Activated CD4-positive, CD25-positive, alpha-beta regulatory T cell treated with anti-CD3 and anti-CD28 coated beads, Interleukin-2, amount 50 U/mL, for 16 hours (primary cell): ENCODE measurements at places on chromosomes 12 and 14.
A peak's percentile ranks its signal among the peaks of the same experiment; 100 is the strongest.

- DNase-seq = no peak
Measured at GRCh38 chr14:104633276-104634137, 28.9 kb upstream of the TMEM179 start.

DNA sequence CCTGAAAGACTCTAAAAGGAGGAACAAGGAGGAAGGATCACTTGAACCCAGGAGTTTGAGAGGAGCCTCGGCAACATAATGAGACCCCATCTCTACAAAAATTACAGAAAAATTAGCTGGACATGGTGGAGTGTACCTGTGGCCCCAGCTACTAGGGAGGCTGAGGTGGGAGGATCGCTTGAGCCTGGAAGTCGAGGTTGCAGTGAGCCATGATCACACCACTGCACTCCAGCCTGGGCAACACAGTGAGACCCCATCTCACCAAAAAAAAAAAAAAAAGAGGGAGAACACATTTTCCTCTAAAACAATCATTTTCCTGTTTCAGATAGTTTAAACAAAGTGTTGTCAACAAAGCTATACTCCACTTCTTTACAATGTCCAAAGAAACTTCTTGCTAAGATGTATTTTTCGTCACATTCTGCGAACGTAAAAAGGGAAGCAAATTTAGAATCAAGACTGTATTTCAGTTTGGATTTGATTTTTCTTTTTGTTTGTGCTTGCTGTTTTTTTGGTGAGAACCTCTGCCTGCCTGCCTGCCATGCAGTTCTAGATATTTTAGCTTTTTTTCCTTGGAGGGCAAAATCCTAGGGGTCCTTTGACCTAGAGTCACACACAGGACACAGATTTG is 5.1 kb downstream of the HCAR1 start:
- no peak for DNase-seq

DNA sequence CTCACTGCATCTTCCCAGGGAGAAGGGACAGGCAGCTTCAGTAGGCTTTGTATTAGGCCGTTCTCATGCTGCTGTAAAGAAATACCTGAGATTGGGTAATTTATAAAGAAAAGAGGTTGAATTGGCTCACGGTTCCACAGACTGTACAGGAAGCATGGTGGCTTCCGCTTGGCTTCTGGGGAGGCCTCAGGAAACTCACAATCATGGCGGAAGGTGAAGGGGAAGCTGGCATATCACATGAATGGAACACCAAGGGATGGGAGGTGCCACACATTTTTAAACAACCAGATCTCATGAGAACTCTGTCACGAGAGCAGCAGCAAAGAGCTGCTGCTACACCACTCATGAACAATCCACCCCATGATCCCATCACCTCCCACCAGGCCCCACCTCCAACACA is 182.2 kb upstream of the SFSWAP start:
- no peak for DNase-seq

DNA sequence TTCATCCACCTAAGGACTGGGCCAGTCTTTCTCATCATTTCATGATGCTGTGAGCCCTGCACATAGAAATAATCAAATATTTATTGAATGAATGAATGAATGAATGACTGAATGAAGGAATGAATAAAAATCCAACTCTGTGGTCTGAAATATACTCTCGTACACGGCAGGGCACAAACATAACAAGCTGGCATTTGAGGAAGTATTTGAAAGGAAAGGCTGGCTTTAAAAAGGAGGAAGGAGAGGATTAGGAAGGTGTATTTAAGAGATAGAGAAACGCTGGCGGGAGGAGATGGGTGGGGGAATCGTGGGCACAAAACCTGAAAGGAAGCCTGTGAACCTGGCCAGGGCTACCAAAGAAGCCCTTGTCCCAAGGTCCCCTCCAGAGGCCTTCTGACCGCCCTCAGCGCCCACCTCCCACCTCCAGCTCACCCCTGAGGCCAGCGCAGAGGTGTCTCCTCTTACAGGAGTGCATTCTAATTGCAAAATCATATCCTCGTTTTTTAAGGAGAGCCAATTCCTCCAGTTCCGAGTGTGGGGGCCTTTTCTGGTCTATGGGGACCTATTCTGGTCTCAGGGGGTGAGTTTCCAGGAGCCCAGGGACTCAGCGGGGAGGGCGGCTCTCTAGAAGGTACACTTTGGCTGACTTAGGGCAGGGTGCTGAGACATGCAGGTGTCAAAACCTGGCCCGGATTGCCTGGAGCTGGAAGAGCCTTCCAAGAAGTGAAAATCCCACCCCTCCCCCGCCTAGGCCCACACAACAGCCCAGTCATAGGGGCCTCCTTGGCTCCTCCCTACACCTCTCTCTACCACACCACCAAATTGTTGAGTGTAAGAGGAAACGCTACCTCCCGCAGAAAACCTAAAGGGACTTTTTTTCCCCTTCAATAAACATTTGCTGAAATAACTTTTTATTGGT is 8.7 kb upstream of the JDP2 start:
- DNase-seq = no peak

GRCh38 chr12:47767216-47767724 is 5.8 kb upstream of the SLC48A1 start:
- DNase-seq = peak; percentile 32

DNA sequence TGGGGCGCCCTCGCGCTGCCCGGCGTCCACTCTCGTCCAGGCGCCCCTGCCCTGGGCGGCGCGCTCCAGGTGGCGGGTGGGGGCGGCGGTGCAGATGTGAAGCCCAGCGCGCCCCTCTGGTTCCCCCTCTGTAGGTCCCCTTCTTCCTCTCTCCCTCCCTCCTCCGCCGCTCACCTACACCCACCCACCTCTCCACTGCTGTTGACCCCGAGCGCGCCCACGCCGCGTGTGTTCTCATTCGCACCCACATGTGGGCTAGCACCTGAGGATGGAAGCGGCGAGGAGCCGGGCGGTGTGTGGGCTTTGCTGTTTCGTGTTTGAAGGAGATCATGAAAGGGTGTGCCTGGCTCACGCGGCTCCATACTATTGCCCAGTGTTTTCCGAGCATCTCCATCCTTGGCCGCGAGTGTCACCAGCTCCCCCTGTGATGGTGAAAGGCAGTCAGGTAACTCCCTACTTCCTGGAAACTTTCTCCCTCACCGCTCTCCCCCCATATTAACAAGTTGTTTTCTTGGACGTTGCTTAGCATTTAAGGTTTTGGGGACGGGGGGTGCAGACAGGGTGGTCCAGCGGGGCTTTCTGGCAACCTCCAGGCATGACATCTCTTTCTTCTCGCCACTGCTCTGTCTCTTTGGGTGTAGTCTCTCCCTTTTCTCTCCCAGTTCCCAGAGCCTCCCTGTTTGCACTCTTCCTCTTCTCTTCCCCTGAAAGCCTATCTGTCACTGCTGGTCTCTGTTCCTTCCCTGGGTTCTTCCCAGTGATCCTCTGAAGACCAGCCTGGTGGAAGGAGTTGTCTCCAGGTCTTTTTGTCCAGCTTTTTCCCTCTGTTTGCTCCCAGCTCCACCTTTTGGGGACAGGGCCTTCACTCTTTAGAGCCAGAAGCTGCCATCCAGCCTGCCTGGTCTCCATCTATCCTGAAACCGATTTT is 1.6 kb downstream of the CACNA1C start:
- DNase-seq = no peak

DNA sequence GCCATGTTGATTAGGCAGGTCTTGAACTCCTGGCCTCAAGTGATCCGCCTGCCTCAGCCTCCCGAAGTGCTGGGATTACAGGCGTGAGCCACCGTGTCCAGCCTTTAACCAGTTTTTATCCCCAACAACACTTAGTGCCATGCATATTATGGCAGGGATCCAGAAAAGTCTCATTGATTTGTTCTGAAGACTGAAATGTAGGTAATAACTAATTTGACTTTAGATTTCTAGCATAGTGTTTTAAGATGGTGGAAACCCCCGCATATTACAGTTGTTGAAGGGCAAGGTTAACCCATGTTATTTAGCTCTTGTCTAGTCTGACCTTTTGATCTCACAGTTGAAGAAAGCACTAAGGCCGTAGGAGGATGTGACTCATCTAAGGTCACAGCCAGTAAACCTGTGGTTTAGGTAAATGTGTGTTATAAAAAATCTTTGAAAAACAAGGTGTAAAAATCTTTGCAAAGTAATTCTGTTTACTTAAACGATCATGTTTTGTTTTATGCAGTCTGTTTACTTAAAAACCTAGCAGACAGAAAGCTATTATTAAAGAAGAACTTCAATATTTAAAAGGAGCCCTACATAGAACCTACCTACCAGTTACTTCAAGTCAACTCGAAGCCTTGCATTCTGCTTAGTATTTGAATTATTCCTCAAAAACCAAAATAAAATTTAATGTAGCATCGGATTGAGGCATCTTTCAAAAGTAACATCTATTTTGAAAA is 24.8 kb downstream of the BICDL1 start:
- DNase-seq = peak; percentile 41

DNA sequence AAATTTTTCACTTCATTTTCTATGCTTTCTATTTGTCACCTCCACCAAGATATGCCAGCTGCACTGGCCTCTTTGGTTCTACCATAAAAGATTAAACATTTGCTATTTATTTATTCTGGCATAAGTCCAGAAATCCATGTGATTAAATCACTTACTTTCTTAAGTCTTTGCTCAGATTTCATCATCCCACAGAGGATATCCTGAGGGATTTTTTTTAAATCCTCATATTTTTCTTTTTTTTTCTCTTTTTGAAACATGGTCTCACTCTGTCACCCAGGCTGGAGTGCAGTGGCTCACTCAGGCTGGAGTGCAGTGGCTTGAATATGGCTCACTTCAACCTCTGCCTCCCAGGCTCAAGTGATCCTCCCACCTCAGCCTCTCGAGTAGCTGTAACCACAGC is 645.4 kb upstream of the ATXN7L3B start:
- no peak for DNase-seq

DNA sequence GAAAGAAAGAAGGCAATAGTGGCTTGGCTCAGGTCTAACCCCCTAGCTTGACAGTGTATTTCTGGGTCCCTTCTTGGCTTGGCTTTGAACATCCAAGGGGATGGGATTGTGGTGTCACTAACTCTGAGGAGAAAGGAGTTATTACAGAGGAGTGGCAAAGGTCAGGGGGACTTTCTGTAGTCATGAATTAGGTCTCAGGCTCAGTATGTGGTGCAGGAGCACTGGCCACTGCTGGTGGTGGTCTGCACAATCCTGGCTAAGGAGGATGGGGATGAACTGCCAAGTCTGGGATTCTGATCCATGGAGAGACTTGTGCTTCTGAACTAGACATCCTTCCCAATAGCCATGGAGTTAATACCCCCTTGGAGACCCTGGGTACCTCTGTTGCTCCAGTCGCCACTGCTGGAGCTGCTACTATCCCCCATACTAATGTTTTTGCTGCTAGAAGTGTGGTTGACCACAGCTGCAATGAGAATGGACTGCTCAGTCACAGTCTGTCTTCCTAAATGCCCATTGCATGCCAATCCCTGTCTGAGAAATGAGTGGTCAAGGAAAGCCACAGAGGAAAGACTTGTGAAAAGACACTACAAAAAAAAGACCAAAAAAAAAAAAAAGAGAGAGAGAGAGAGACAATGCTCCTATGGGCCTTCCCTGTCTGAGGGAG is 32.5 kb downstream of the KRT76 start:
- no peak for DNase-seq

- DNase-seq = no peak
Measured at GRCh38 chr12:105433804-105434203, 103.3 kb downstream of the C12orf75 start.

DNA sequence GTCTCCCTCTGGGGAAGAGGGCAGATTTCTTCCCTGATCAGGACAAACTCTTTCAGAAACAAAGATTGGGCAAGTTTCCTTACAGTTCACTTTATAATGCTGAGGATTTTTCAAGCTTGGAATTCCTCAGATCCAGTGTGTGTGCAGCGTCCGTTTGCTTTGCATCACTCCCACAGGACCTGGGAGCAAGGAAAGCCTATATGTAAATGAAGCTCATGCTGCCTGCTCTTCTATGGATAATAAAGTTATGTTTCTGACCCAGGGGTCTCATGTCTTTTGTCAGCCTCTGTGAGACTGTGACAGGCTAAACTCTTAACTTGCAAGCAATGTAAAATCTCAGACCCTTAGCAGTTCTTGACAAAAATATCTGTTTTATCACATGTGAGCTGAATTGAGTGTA is 41.6 kb downstream of the TRHDE start:
- DNase-seq = no peak

- no peak for DNase-seq
Measured at GRCh38 chr14:61334197-61334701, 12.9 kb downstream of the PRKCH start.

- no peak for DNase-seq
Measured at GRCh38 chr12:13891902-13892301, 89.5 kb downstream of the GRIN2B start.

GRCh38 chr14:76531821-76532318 is 155.9 kb downstream of the ESRRB start:
- DNase-seq = no peak

- no peak for DNase-seq
Measured at GRCh38 chr14:54593860-54594259, 26.9 kb downstream of the SAMD4A start.

- no peak for DNase-seq
Measured at GRCh38 chr12:108151533-108152169, 22.6 kb downstream of the WSCD2 start.
